RCC 7860 (cell line): ENCODE measurements at places on chromosomes 16 and 17.

GRCh38 chr17:77316191-77316641 is 175.4 kb downstream of the SEC14L1 start:
- DNase-seq, result peak; percentile 43

DNA sequence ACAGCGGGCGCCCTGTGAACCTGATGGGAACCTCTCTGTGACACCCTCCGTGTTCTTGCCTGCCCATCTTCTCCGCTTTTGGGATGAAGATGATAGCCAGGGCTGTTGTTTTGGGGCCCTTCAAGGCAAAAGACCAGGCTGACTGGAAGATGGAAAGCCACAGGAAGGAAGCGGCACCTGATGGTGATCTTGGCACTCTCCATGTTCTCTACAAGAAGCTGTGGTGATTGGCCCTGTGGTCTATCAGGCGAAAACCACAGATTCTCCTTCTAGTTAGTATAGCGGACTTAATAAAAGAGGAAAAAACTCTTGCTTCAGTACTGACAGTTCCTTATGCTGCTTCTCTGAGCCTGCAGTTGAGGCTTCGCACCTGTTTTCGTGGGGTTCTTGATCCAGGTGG is 10.5 kb downstream of the CDK5RAP3 start:
- no peak for DNase-seq

GRCh38 chr16:86389566-86390328 is 120.6 kb upstream of the FOXF1 start:
- DNase-seq, result no peak

DNA sequence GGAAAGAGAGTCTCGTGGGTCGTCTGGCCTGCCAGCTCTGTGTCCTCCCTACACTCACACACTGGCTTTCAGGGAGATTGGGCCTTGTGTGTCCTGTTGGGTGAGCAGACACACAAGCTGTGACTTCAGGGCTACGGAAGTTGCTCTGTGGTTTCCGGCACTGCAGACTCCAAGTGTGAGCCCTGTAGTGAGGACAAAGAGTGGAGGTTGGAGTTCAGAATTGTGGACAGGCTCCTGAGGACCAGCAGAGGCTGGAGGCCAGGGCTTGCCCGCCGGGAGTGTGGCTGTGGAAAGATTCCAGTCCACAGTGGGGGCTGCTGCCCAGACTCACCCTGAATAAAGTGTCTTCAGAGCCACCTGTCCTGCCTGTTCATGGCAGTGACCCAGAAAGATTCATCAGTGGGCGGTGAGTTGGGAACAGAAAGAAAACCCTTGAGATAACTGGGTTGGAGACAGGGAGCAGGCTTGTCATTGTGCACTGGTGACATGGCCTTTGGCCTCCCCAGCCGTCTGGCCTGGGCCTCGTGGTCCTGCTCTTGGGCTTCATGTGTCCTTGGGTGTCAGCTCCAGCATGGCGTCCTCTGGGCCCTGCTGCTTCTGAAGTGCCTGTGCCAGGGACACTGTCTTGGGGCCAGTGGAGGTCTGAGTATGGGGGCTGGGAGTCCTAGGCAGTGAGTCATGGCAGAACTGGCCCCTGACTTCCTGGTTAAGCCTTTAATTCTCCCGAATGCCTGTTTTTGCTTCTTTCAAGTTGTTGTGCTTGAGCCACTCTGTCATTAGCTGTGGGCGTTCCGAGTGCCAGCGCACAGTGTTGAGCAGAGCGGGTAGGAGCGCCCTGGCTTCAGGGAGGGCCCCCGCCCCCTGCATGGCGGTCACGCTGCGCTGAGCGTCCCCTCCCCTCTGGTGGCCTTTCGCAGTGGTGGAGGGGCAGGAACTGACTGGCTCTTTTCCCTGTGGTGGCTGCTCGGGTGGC is 19.9 kb upstream of the ZNF750 start:
- peak; percentile 91 for DNase-seq

DNA sequence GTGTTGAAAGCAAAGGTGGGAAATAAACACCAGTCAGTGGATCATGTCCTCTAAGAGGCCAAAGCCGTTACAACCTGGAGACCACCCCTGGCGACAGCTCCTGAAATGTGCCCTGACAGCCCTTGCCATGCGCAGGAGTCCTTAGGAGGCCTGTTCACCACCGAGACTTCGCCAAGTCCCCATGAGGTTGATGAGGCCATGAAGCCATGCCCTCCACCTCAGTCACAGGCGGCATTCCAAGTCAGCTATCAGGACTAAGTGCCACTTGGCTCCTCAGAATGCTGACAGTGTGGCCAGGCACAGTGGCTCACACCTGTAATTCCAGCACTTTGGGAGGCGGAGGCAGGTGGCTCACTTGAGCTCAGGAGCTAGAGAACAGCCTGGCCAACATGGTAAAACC is 27.1 kb downstream of the ADAM11 start:
- DNase-seq, result no peak

- no peak for DNase-seq
These were observed 3.4 kb downstream of the DOC2A start for GRCh38 chr16:30007378-30007895.

DNA sequence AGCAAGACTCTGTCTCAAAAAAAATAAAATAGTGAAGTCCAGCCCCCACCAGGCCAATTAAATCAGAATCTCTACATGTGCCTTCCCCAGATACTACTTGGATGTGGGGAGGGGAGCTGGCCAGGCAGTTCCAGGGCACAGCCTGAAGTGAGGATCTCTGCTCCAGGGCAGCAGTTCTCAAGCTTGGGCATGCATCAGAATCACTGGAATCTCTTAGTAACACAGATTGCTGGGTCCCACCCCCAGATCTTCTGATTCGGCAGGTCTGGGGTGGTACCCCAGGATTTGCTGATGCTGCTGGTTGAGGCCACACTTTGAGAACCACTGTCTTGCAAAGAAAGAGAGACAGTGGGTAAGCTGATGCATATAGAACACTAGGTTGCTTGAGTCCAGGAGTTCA is 8.3 kb upstream of the CDH5 start:
- DNase-seq, result no peak

- DNase-seq, result no peak
These were observed 71.8 kb upstream of the ZNF469 start for GRCh38 chr16:88310796-88311605.

DNA sequence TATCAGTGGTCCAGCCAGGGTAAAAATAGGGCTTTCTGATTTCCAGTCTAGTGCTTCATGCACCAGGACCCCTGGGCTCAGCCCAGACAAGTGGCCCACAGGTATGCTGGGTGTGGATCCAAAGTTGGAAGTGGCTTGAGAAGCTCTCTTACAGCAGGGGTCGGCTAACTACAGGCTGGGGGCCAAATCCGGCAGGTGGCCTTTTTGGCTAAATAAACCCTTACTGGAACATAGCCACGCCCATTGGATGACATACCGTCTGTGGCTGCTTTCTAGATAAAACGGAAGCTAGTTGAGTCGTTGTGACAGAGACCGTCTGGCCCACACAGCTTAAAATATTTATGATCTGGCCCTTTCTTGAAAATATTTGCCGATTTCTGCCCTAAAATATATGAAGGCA is 119.0 kb upstream of the CDC42EP4 start:
- DNase-seq, result no peak

GRCh38 chr16:51762081-51762996 is 611.3 kb upstream of the SALL1 start:
- DNase-seq, result peak; percentile 43

GRCh38 chr17:29927546-29927945 is 2.5 kb downstream of the SSH2 start:
- DNase-seq, result no peak

DNA sequence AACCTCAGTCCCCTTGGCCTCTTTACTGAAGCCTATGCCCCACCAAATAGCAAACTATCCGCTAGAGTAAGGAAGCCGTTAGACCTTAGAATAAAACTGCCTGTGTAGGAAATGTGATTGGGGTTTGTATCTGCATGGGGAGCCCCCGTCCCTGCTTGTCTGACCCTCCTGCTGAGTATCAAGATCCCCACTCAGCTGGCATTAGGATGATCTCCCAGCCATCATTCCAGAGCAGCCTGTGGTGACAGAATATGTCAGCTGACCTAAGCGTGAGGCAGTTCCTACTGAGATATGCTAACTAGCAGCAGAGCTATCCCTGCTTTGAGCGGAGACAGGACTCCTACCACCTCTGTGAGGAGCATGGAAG is 645 bp upstream of the GFOD2 start:
- DNase-seq, result peak; percentile 27
